ENCODE measurements at places on chromosomes 3 and 15. TPM values are rescaled to one million over a fixed set of nuclear protein-coding genes. Genes with fewer than 3 reads are reported as not detected.

The FBXW12 gene
- total RNA-seq: not detected

The SLC24A5 gene
- total RNA-seq: not detected

The BTBD1 gene
- total RNA-seq: 115 TPM

The CCDC9B gene
- total RNA-seq: 25.1 TPM

The SAXO2 gene
- 0.11 TPM for total RNA-seq

The TP63 gene
- 0.11 TPM for total RNA-seq

The TNFAIP8L3 gene
- 62.5 TPM for total RNA-seq

The MYL3 gene
- total RNA-seq: not detected

The TGM5 gene
- not detected for total RNA-seq

The TARS3 gene
- 6.8 TPM for total RNA-seq

The ZNF106 gene
- total RNA-seq: 78.2 TPM

The ANKRD34C gene
- not detected for total RNA-seq

The C2CD4A gene
- 3.2 TPM for total RNA-seq

The ADGRG7 gene
- total RNA-seq: not detected

The ERICH6 gene
- total RNA-seq: not detected

The UROC1 gene
- not detected for total RNA-seq

The PATL2 gene
- not detected for total RNA-seq
